ENCODE measurements at places on chromosomes 11 and 22.
A peak's percentile ranks its signal among the peaks of the same experiment; 100 is the strongest.

DNA sequence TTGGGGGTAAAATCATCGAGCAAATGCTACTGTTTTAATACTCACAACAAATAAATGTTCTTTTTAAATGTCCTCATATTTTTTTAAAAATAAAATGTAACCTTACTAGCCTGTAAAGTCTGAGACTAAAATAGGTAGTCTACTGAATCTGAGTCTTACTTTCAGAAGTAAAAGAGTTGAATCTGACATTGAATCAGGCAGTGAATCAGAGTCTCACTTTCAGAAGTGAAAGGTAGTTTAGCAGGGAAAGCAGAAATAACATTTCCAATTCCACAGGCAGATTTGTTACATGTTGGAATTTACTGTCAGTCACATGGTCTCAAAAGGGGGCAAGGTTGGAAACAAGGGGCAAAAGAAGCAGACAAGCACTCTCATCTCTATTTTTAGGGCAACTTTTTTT, 143.0 kb downstream of the ELP4 start:
- DNase-seq = no peak

GRCh38 chr11:35138606-35138942, 397 bp upstream of the CD44 start:
- no peak for DNase-seq

DNA sequence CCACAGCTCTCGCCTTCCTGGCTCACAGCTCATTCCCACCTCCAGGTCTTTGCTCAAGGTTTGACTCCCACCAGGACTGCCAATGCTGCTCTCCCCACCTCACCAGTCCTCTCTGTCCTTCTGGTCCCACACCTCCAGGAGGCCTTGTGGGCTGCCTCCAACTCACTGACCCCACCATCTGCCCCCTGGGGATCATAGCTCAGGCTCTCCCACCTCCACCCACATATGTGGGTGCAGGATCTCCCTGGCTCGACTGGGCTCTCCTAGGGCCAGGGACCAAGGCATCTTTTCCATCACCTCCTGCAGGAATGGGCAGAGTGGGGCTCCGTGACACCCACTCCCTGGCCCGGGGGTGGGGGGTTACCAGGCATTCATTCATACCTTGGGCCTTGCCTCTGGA, 13.8 kb upstream of the SSTR3 start:
- no peak for DNase-seq

DNA sequence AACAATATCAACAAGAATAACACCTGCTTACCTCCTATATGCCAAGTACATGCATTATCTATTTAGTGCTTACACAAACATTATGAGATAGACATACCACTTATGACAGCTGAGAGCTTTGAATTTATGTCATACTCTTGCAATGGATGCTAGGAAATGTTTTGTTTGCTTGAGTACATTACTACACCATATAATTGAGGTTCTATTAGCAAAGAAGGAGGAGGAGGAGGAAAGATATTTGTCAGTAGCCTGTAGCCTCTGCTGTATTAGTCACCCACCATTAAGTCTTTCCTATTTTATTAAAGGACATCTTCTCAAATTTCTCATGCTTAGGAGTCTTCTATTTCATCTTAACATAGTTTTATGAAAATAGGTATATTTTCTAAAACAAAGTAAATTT, 6.4 kb downstream of the ANO5 start:
- no peak for DNase-seq

DNA sequence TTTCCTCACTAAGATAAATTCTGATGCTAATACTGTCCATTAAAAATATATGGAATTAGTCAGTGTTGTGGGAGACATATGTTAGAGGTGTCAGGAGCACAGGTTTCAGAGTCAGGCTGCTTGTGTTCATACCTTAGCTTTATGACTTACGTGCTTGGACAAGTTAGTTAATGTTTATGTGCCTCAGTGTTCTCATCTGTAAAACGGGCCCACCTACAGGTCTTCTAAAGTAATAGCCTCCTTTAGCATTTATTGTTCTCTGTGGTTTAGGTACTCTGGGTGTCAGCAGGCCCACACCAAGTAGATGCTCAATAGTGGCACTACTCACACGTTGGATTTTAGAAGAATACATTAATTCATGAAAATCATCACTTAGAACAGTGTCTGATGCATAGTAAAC, 308.7 kb upstream of the ZC3H12C start:
- no peak for DNase-seq

DNA sequence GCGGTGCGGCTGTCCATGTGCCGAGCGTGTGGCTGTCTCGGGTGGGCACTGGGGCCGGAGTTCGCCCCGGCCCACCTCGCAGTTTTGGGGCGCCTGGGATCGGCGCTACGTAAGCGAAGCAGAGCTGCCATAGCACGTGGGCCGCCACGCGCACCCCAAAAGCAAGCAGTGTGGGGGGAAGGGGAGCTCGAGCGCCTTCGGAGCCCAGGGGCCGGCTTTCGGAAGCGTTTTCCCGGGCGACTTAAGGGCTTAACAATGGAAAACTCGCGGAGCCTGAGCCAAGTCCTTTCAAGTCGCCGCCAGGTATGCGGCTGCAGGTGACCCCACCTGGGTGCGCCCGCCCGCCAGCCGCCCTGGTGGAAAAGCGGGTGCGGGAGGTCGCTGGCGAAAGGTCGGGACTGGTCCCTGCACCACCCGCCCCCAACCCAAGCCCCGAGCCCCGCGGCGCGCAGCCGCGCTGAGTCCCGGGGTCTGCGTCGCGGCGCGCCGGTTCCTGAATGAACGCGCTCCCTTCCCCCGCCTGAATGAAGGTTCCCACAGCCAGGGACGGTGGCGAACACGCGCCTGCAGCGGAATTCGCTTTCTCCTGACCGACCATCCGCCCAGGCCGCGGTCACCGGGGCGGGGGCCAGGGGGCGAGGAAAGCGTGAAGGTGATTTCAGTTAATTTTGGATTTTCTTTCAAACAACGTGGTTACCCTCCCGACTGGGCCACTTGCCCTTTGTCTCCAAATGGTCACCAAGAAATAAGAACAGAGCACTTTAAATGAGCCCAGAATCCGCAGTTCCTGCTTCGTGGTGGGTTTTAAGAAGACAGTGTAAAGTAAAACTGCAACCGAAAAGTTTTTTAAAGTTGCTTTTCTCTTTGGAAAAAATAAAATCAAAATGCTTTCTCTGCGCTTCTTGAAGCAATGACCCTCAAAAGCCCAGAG, 2.8 kb upstream of the CCND1 start:
- peak; percentile 62 for DNase-seq

- no peak for DNase-seq
Measured at GRCh38 chr11:72970557-72971118, 156.4 kb downstream of the ATG16L2 start.

GRCh38 chr11:11592146-11592684, 29.6 kb downstream of the GALNT18 start:
- DNase-seq = no peak

GRCh38 chr22:36692280-36692679, 11.3 kb downstream of the CACNG2 start:
- DNase-seq = no peak

Measured in fibroblast of upper back skin (primary cell).